ENCODE measurements at places on chromosomes 11 and 22.

GRCh38 chr22:47067321-47067890 lies 305.0 kb downstream of the TBC1D22A start:
- no peak for DNase-seq

GRCh38 chr11:83220260-83220659 lies 26.7 kb downstream of the ANKRD42 start:
- no peak for DNase-seq

DNA sequence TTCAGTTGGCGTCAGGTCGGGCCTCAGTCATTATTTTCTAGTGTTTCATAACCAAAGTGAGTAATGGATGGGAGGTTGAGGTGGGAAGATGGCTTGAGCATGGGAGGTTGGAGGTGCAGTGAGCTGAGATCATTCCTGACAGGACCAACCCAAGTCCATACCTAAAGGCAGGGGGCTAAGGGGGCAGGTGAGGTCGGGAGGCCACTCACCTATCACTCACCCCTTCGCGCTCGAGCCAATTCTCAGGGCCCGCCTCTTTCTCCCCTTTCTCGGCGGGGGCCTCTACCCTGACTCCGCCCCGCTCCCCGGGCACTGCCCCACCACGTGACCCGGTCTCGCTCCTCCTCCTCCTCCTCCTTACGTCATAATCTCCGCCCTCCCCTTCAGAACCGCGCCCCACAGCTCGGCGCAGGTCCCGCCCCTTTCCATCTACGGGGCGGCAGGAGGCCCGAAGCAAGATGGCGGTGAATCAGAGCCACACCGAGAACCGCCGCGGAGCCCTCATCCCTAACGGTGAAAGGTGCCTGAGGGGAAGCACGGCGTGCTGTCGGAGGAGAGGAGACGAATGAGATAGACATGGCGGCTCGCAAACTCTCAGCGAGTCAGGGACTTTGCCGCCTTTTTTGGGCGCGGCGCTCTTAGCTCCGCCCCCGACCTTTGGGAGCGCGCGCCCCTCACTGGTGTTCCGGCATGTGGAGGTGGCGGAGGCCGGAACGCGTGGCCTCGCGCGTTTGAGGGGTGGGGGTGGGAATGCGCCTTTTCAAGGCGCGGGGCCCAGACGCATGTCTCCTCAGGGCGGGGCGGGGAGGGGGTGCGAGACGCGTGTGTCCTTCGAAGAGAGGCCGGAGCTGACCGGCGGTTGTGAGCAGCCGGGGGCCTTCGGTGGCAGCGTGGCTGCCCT lies at the start of gene WBP2NL:
Gene WBP2NL, plus strand, starts transcription at position 428 of the 901 bp plus-strand sequence. Its CDS starts 31 bp downstream, at position 459.
- no peak for DNase-seq

DNA sequence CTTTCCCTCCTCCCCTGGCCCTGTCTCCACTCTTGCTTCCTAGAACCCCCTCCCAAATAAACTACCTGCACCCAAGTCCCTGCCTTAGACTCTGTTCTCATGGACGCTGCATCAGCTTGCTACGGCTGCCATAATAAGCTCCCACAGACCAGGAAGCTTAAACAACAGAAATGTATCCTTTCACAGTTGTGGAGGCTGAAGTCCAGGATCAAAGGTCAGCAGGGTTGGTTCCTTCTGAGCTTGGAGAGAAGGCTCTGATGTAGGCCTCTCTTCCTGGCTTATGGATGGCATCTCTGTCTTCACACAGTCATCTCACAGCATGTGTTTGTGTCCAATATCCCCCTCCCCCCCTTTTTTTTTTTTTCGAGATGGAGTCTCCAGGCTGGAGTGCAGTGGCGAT lies 23.4 kb downstream of the CBX7 start:
- no peak for DNase-seq

DNA sequence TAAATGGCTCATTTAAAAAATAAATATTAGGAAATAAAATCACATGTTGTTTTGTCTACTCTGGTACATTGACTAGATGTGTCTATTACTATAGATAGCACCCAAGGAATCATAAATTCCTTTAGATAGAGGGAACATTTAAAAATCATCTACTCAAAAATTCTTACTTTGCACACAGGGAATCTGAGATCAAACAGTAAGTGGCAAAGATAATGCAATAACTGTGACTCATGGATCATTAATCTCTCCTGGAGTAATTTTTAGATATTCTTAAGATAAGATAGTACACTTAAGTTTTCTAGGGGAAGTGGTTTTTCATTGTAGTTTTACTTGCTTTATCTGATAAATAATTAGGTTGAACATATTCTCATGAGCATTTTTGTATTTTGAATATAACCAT lies 468.9 kb downstream of the LUZP2 start:
- peak; percentile 3 for DNase-seq

- DNase-seq = no peak
Measured at GRCh38 chr22:30250661-30251267, 4.2 kb upstream of the LIF start.

GRCh38 chr22:23376256-23376655 lies 195.9 kb downstream of the BCR start:
- DNase-seq = peak; percentile 19

GRCh38 chr11:7418906-7419305 lies 66.4 kb upstream of the OLFML1 start:
- no peak for DNase-seq

DNA sequence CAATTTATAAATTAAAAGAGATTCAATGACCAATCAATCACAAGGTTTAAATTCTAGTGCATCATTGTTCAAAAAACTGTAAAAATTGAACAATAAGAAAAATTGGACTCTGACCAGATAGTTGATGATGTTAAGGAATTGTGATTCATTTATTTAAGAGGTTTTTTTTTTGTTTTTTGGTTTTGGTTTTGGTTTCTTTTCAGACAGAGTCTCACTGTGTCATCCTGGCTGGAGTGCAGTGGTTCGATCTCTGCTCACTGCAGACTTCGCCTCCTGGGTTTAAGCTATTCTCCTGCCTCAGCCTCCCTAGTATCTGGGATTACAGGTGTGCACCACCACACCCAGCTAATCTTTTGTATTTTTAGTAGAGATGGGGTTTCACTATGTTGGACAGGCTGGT lies 17.1 kb upstream of the EIF3M start:
- DNase-seq = no peak

DNA sequence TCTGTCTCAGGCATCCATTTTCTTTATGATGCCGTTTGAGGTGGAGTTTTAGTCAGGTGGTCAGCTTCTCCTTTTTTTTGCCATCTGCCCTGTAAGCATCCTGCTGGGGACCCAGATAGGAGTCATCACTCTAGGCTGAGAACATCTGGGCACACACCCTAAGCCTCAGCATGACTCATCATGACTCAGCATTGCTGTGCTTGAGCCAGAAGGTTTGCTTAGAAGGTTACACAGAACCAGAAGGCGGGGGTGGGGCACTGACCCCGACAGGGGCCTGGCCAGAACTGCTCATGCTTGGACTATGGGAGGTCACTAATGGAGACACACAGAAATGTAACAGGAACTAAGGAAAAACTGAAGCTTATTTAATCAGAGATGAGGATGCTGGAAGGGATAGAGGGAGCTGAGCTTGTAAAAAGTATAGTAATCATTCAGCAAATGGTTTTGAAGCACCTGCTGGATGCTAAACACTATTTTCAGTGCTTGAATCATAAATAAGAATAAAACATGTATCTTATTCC lies 10.9 kb upstream of the HBE1 start:
- peak; percentile 99 for DNase-seq

- DNase-seq = no peak
Measured at GRCh38 chr11:19779740-19780139, 67.1 kb downstream of the NAV2 start.

GRCh38 chr22:40237788-40238424 lies 60.2 kb downstream of the TNRC6B start:
- no peak for DNase-seq

DNA sequence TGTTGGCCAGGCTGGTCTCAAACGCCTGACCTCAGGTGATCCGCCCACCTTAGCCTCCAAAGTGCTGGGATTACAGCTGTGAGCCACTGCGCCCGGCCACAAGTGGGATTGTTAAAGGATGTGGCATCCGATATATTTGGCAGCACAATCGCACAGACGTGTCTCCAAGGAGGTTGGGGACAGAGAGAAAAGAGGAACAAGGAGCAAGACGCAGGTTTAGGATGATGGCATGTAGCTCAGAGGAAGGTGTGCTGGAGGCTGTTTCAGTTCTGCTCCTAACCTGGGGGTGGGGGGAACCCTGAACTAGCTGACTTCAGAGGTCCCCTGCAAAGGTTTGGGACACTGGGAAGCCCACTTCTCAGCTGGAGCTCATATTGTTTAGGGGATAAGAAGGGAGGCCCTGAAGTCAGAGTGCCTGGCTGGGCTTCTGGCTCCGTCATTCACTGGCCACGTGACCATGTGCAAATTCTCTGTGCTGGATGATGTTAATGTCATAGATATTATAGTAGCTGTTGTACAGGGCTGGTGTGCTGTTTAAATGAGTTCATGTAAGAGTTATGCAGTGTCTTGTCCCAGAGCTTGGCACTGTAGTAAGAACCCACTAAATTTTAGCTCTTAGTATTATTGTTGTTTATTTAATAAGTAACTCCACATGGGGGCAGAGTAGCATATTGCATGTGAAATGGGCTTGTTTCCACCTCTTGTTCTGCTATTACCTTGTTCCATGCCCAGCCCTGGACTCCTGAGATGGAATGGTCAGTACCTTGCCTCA lies 129.7 kb downstream of the ST3GAL4 start:
- peak; percentile 57 for DNase-seq

DNA sequence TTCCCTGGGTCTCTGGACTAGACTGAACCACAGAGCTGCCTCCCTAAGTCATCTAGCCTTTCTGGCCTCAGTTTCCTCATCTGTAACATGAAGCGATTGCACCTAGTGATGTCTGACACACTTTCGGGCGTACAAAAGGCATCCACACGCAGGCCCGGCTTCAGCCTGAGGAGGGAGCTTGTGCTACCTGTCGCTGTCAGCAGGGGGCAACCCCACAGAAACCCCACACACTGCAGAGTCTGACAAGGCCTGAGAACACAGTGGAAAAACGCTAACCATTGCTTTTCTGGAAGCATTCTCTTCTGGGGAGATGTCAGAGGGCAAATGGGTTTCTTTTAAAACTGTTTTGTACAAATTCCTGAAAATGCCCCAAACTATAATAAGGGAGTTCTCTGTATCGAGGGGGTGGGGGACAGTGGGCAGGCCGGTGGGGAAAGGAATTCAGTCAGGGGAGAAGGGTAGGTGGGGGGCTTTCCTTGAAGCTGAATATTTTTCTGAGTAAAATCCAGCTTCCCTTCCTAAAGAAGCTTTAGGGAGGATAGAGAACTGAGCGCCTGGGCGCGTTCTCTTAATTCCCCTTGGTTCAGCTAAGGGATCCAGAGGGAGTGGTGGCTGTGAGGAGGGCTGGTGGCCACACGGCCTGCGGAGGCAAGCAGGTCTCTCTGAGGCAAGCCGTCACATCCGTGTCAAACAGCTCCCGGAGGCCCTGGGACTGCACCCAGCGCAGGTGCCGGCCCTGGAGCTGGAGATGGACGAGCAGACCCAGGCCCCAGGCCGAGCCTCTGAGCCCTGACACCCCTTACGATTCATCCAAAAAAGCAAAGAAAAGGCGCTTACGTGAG lies 533 bp downstream of the ELF5 start:
- peak; percentile 48 for DNase-seq

- DNase-seq = no peak
Measured at GRCh38 chr11:101187748-101188147, 58.1 kb upstream of the PGR start.

- no peak for DNase-seq
Measured at GRCh38 chr11:44034639-44035038, 13.1 kb upstream of the ACCSL start.

DNA sequence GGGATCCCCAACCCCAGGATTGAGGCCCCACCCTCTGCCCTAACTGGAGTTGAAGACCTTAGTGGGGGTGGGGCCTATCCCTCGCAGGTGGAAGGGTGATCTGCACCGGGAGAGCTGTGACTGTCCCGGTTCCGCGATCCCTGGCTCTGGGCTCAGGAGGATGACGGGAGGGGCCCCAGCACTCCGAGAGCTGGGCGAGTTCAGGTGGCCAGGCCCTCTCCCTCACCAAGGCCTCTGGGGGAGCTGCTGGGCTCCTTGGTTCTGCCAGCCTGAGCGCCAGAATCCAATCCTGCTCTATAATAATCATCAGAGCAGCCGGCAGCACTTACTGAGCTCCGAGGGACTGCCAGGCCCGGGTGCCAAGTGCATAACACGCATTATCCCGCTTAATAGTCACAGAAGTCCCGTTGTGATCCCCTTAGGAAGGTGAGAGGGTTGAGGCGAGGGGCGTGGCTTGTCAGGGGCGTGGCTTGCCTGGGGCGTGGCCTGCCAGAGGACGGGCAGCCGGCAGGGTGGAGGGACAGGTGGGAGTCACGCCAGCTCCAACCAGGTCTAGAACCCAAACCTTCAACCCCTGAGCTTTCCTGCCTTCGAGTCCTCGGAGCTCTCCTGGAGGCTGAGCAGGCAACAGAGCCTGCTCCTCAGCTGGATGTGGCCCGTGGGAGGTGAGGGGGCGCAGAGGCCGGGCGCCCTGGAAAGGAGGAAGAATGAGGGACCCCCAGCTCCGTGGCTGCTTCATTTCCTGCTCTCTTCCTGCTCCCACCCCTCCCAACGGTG lies 7.3 kb upstream of the SYT7 start:
- peak; percentile 43 for DNase-seq

DNA sequence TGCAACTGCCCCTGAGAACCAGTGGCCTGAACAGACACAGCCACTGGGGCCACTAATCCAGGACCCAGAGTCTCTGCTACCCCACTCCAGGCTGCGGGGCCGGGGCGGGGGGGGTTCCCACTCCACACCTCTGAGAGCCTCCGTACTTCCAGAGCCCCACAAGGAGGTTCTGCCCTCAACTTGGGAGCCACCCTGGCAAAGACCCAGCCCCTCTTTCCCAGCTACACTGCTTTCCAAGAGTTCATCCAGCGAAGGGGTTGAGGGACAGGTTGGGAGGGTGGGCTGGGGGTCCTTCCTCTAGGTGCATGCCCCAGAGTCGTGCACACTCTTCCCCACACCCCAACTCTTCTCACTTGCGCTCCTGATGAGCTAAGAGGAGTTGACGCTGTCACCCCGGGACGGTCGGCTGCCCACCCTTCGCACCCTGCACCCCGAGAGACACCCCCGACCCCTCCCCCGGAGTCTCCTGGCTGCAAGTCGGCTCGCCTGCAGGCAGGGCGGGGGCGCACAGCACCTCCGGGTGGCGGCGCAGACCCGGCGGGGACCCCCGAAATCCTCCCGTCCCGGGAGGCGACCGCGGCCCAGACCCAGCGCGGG lies 531 bp downstream of the RAB3IL1 start:
- DNase-seq = no peak

GRCh38 chr11:69541501-69542313 lies 60.2 kb downstream of the LINC01488 start:
- DNase-seq = peak; percentile 22

- DNase-seq = no peak
Measured at GRCh38 chr11:70628855-70629844, 230.8 kb downstream of the CTTN start.

- DNase-seq = no peak
Measured at GRCh38 chr22:40726514-40726913, 47.2 kb downstream of the MCHR1 start.

DNA sequence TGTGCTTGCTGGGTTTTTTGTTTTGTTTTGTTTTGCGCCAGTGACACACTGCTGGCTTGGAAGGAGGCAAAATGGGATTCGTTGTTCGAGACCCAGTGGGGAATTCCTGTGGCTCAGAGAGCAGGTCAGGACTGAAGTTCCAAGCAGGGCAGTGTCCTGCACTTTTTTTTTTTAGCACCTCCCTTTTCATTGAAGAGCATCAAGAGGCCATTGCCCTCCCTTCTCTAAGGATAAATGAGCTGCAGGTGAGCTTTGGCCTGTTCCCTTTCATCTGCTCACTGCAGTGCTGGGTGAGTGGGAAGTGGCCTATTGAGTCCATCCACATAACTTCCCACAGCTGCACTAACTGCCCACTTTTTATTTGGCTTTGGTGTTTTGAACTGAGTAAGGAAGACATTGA lies 87.8 kb downstream of the ARHGAP42 start:
- DNase-seq = no peak
